ENCODE measurements at places on chromosomes 7 and 10. TPM values are rescaled to one million over a fixed set of nuclear protein-coding genes. Genes with fewer than 3 reads are reported as not detected.

Gene CCL24
- total RNA-seq = not detected

Gene EBF3
- total RNA-seq = 0.06 TPM

Gene GLI3
- 23.0 TPM for total RNA-seq

Gene AEBP1
- 69.3 TPM for total RNA-seq

Gene BEND7
- total RNA-seq = 0.13 TPM

Gene DGKI
- 1.5 TPM for total RNA-seq

Gene SH2D4B
- total RNA-seq = not detected

Gene DNAH11
- 2.1 TPM for total RNA-seq

Gene PUS7
- total RNA-seq = 17.5 TPM

Gene ECD
- total RNA-seq = 33.9 TPM

DNA sequence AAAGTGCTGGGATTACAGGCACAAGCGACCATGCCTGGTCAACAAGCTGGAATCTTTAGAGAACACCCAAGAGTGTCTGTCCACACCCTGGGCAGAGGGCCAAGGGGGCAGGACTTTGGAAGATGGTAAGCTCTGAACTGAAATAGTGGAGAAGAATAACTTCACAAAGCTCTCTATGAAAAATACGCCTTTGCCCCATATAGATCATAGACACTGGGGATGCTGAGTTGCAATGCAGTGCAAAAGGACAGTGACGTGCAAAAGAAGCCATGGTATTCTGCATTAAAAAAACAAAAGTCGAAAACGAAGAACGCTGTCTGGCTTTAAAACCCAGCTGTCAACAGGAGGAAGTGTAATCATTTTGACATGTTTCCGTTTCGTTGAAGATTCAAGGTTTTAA, 353.6 kb downstream of the CALN1 start:
- no peak for DNase-seq

DNA sequence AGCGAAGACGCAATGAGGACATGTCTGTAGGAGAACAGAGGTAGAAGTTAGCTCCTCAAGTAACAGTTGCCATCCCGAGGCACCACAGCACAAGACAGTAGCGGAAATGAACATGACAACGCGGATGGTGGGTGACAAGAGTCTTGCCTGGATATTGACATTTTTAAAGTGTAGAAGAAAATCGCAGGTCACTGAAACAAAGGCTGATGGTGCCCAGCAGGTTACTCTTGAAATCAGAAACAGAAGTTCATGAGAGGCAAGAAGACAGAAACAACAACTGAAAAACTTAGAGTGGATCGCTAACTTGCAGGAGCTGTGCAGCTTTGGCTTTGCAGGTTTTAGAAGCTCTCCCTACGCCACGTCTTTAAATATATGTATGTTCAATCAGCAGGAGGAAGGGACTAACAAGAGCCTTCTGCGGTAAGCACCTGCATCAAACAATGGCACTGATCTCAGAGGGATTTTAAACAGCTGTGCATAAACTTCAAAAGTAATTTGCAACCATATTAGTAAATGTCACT, 1.8 kb downstream of the PRKCQ start:
- DNase-seq = no peak

GRCh38 chr10:101818872-101819633, 809 bp upstream of the OGA start:
- DNase-seq = no peak

DNA sequence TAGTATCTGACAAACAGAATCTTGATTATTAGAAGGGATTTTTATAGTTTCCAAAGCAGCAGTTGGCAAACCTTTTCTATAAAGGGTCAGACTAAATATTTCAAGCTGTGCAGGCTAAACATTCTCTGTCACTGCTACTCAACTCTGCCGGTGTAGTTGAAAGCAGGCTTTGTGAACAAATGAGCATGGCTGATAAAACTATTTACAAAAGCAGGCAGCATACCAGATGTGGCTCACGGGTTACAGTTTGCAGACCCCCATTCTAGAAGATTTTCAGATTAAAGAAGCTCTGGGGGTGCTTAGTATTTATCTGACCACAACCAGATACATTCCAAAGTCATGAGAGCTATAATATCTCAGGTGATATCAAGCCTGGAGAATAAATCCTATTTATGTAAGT, 1017.5 kb downstream of the SORCS1 start:
- no peak for DNase-seq

DNA sequence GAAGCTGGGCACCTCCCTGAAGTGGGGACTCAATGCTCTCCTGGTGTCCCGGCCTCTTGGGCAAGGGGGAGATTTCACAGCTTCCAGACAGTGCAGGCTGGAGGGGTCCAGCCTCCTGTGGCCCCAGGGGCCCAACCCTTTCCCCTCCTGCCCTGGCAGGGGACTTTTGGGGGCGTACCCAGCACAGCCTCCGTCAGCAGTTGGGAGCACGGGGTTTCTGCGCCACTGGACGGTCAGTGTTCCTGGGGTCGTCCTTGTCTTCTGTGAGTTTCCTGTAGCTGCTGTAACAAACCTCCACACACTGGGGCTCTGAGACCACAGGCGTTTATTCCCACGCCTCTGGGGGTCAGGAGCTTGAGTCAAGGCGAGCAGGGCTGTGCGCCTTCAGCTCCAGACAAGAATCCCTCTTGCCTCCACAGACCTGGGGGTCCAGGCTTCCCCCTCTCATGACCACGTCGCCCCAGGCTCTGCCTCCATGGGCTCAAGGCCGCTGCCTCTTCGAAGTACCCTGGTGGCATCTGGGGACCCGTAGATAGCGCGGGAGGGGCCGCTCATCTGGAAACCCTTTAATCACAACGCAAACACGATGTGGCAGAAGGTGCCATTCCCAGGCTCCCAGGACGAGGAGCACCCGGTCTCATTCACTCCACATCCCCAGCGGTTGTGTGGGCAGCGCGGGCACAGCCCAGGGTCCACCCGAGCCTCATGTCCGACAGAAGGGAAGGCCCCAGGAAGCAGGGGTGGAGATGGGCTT, 14.0 kb downstream of the PWWP2B start:
- no peak for DNase-seq

GRCh38 chr10:64344211-64344610, 823.0 kb downstream of the REEP3 start:
- no peak for DNase-seq

DNA sequence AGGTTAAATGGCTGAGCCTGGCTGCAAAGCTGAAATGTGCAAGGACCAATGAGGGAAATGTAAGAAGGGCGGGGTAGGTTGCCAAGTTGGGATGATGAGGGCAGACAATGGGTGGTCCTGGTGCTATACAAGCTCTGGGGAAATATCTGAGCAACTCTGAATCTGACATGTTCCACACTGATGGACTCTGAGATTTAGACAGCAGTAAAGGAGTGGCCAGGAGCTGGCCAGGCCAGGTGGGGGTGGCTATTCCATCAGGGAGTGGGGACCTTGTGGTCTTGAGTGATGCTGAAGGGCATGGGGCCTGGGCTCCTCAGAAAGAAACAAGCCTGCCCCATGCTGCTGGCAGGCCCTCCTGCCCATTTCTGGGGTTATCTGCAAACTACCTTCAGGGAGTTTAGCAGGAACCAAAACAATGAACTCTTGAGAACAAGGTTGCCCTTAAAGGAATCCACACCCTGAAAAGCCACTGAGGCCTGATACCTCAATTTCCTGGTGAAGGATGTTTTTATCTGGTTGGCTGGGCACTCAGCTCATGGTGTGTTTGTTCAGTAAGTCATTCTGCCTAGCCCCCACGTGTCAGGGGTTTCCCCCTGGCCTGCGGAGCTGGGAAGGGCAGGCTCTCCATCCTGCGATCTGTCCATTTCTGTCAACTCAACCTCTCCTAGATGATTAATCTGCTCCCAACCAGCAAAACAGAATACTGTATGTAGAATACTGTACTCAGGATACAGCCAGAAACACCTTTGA, 143.3 kb upstream of the TNS3 start:
- DNase-seq = no peak

DNA sequence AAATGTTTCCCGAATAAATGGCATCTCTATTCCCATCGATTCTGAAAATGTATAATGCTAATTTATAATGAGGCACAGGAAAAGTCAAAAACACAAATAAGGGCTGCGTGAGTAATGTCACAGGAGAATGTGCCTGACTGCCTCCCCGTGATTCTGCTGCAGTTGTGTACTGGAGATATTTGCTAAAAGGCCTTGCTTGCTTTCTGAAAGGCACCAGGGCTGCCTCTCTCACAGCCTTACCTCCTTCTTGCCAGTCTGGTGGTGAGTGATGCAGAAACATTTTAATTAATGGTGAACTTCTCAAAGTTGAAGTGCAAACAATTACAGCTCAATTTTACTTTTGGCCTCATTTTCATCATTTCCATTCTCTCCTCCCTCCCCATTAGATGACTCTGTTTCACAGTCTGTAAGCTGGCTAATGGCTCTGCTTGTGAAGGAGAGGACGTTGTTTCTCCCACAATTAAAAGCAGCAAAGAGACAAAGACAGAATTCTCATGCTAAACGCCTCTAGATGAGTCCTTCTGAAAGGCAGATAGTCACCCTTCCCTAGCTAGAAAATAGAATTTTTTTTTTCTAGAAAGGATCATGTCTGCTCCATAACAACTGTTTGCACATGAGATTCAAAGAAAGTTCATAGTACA, 377.6 kb downstream of the MDFIC start:
- DNase-seq = peak; percentile 3

GRCh38 chr10:131845505-131846239, 55.1 kb upstream of the PPP2R2D start:
- no peak for DNase-seq

DNA sequence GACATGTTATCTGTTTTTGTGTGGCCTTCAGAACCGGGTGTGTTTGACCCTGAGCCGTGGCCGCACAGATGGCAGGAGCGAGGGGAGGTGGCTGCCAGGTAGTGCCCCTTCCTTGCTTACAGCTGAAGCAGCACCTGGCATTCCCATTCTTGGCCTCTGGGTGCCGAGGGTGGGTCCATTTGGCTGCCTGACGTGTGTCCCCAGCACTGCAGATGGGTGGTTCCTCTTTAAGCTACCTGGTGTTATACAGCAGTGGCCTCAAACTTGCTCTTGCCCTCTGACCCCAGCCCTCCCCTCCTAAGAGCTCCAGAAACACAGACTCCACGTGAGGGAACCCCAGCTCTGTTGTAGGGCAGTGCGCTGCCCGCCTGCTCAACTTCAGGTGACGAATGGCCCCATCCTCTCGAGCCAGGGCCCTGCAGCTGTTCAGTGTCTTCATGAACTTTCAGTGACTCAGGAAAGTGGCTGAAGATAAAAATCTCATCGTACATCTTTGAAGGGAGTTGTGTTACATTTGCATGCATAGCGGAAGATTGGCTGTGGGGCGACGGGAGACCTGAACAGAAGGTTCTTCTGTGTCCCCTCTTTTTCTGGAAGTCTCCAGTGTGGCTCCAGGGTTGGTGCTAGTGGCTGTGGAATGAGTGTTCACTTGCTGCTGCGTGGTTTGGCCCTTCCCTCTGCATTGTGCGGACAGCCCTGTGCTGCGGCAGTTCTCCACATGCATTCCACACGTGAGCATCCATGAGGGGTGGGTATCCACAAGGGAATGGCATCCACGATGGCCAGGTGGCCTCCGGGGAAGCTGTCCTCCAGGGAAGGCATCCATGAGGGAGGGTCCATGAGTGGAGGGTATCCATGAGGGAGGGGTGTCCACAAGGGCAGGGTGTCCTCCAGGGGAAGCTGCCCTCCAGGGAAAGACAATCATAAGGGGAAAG, 91.6 kb downstream of the INPP5A start:
- no peak for DNase-seq

- no peak for DNase-seq
These were observed 19.2 kb downstream of the HIF1AN start for GRCh38 chr10:100554902-100555301.

GRCh38 chr7:39102234-39102633, 124.5 kb downstream of the POU6F2 start:
- DNase-seq = no peak

DNA sequence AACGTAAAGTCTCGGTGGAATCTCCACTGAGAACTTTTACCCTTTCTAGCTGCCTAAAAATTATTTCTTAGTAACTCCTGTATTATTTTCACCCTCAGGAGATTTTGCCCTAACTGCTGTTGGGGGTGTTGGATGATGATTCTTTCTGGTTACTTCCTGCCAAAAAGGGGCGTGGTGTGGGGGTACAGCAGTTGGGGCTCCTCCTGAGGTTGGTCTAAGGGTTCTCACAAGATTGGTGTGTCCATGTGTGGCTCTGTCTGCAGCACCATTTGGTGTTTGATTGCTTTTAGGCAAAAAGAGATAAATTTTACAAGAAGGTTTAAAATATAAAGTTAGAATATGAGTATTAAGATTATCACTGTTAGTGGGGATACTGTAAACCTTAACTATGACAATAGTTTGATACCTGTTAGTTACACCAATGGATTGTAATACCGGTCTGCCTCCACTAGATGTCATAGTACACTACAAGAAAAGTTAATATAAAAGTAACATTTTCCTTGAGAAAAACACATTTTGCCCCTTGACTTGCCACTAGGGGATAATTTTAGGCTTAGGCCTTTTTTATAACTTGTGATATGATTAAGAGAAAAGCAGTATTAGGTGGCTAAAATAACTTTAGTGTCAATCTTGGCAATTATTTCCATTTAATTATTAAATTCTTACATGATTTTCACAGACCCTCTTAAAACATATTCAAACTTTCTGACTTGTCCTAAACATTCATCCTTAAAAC, 928.7 kb downstream of the IPMK start:
- DNase-seq = peak; percentile 40

DNA sequence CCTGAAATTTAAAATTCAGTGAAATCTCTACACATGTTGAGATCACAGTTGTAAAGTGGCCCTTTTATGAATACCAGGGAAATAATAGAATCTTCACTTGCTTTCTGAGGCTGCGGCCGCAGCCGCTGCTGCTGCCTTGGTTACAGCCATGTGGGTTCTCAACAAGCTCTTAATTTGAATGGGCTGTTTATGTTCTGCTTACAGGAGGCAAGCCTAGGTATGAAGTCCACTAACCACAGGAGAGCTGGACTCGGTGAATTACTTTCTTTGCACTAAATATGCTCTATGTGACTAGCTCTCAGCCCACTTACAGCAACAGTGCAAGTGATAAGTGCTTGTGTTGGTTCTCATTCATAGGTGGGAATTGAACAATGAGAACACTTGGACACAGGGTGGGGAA, 410.8 kb downstream of the SFMBT2 start:
- DNase-seq = no peak

DNA sequence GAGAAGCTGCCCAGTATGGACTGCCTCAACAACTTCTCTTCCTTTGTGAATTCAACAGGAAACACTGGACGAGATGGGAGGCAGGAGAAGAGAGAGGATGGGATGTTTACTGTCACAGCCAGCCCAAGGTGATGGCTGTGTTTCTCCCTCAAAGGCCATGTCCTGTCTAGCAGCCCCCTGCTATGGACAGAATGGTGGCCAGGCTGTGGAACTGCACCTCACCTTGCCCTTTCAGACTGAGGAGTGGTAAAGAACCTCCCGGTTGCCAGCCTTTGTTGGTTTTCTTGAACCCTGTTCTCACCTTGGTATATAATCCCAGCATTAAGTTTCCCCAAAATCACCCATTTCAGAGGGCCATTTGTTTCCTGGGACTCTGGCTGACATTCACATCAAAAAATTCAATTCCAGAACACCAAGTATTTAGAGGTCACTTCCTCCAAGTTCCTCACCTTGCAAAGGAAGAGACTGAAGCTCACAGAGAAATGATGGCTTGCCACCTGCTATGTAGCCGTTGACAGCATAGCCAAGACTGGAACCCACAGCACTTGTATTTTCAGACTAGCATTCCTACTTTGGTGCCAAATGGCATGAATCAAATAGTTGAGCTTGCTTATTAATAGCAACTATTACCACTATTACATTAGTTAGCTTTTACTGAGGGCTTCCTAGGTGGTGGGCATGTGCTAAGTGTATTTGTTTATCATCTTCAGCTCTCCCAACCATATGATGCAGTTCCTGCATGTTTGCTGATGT, 224.0 kb upstream of the GRB10 start:
- no peak for DNase-seq

GRCh38 chr10:34002896-34003295, 668.4 kb upstream of the NRP1 start:
- DNase-seq = no peak

GRCh38 chr10:77049146-77049545, 588.5 kb downstream of the KCNMA1 start:
- DNase-seq = no peak
